Spinal cord (tissue), 10 donors: ENCODE measurements at places on chromosomes 6 and 20.

GRCh38 chr6:150452428-150453243, 83.8 kb downstream of the IYD start:
- DNase-seq: no peak

- DNase-seq: no peak
Measured at GRCh38 chr6:36113703-36114102, 16.6 kb upstream of the MAPK13 start.

DNA sequence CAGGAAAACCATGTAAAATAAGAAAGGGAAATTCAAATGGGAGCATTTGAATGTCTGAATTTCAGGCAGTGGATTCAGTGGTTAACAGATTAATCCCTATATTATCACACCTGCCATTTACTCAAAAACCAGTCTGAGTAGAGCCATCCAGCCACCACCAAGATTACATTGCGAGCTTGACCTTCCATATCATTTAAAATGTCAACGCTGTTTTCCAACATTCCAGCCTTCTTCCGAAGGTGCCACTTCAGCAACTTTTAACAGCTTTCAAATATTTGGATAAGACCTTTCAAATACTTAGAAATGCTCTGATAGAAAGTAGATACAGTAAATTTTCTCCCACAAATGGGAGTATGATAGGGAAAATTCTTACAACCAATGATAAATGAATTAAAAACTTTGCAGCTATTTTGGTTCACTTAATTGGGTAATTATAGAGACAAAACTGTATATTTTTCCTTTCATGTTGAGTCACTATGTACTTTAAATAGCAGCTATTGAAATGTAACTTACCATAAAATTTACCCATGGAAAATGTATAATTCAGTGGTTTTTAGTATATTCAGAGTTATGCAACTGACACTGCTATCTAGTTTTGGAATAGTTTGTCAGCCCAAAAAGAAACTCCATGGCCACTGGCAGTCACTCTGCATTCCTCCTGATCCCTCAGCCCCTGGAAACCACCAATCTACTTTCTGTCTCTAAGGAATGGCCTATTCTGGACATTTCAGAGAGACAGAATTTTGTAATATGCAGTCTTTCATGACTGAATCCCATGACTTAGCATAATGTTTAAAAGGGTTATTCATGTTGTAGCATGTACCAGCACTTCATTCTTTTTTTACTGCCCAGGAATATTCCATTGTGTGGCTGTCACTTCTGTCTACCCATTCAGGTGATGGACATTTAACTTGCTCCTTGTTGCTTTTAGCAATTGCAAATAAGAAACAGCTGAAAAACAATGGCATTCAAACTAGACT, 21.5 kb downstream of the EZR start:
- no peak for DNase-seq

- DNase-seq: no peak
Measured at GRCh38 chr6:100447900-100448748, 16.6 kb downstream of the SIM1 start.

- DNase-seq: no peak
Measured at GRCh38 chr6:141848029-141848890, 284.5 kb upstream of the GJE1 start.

GRCh38 chr6:45462190-45463134, 84.7 kb upstream of the SUPT3H start:
- DNase-seq: no peak

DNA sequence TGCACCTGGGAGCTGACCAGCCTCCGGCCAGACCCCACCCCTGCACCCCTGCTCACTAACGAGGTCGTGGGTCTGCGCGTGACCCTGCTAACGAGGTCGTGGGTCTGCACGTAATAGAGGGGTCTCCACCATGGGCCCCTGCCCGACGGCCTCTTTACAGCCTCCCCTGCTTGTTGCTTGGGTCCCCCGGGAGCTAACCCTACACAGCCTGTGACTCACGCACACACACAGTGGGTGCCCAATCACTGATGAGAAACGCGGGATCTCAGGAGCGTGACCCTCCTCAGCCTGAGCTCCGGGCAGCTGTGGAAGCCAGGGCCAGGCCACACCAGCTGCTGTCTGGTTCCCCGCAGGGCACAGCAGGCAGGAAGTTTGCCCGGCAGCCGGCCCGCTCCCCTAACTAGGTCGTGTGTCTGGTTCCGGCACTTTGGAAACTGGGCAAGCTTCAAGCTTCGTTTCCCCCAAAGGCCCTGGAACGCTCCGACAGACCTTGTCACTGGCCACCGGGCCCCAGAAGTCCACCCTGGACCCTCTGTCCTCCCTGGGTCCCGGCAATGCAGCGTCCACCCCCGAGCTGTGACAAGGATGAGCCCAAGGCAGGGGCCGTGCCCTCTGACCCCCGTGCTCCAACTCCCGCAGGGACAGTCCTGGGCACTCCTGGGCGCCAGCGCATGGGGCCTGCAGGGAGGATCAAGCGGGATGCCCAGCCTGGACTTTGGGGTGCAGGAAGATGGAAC, 767 bp downstream of the PTK6 start:
- DNase-seq: no peak

- DNase-seq: peak; percentile 78
Measured at GRCh38 chr6:26556263-26557070, 18.3 kb downstream of the HMGN4 start.

GRCh38 chr6:63352069-63352543, 32.3 kb upstream of the LGSN start:
- no peak for DNase-seq

GRCh38 chr6:119348096-119348747, 1.3 kb downstream of the MAN1A1 start:
- DNase-seq: no peak

DNA sequence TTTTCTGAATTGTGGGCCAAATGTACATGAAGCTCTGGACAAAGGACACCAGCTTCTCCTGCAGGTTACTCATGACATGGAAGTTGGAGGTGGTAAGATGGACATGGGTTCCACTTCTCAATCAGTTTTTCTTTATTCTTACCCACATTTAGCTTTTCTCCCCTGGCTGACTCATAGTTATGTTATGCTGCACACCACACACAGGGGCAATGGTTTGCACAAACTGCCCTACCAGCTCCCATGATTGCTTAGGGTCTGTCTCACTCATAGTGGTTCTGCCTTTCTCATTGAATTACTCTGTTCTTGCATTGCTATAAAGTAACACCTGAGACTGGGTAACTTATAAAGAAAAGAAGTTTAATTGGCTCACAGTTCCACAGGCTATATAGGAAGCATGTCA, 4.5 kb upstream of the CD109 start:
- DNase-seq: no peak

- DNase-seq: peak; percentile 31
Measured at GRCh38 chr20:19688031-19688806, 69.8 kb upstream of the RIN2 start.

DNA sequence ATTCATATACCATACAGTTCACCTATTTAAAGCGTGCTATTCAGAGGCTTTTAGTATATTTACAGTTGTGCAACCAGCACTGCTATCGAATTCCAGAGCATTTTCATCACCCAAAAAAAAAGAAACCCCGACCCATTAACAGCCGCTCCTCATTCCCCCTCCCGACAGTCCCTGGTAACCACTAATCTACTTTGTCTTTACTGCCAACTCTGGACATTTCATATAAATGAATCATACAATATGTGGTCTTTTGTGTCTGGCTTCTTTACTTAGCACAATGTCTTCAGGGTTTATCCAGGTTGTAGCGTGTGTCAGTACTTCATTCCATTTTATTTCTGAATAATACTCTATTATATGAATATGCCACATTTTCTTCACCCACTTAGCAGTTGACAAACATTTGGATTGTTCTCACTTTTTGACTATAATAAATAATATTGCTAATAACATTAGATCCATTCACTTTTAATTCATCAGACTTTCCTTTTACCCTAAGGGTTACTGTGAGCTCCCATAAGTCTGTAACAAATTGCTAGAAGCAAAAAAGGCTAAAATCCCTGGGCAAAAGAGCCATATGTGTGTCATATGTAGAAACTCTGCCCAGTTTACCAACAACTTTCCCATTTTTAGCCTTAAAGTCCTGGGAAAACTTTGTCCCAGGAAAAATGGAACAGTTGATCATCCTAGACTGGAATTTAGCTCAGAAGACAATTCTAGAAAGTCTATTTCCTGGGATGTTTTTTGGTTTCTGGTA, 23.2 kb upstream of the ROS1 start:
- no peak for DNase-seq

- no peak for DNase-seq
Measured at GRCh38 chr6:56927538-56928453, 27.1 kb upstream of the BEND6 start.

GRCh38 chr20:44017905-44018258, 103.2 kb downstream of the TOX2 start:
- no peak for DNase-seq

- DNase-seq: no peak
Measured at GRCh38 chr6:139368661-139369060, 5.8 kb downstream of the CITED2 start.

GRCh38 chr6:139109558-139109957, 25.3 kb upstream of the HECA start:
- no peak for DNase-seq

- no peak for DNase-seq
Measured at GRCh38 chr6:145729887-145730286, 5.4 kb downstream of the EPM2A start.

DNA sequence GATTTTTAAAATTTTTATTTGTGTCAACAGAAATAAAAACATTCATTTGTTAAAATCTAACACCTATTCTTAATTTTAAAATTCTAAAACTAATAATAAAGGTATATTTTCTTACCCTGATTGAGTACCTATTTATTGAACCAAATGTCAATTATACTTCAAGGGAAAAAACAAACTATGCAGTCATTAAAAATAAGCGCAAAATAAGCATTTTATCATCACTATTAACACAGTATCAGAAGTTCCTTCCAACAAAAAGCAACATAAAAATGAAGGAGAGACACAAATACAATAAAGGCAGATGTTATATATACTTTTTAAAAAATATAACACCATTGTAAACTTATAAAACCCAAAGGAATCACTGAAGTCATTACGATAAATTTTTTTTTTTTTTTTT, 52.7 kb downstream of the ZHX3 start:
- DNase-seq: no peak

- peak; percentile 33 for DNase-seq
Measured at GRCh38 chr6:168179133-168179532, 100.1 kb upstream of the FRMD1 start.

DNA sequence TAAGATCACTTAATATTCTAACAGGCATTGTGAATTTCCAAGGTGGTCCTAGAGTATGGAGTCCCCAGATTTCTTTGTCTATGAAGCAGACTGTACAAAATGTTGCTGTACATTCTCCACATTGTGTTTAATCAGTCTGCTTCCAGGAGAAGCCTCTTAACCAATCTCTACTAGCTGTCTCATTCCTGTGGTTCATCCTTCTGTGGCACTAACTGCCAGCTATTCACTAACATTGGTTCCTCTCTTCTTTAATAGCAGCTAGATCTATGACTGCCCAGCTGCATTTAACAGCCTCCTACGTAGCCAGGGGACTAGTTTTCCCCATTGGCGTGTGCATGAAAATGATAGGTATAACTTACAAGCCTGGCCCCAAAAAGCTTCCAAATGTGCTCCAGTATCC, 395.4 kb downstream of the SAMD5 start:
- DNase-seq: no peak

GRCh38 chr6:96760153-96760687, 77.1 kb downstream of the GPR63 start:
- DNase-seq: no peak

GRCh38 chr6:32139590-32139989, 9.5 kb upstream of the FKBPL start:
- no peak for DNase-seq

DNA sequence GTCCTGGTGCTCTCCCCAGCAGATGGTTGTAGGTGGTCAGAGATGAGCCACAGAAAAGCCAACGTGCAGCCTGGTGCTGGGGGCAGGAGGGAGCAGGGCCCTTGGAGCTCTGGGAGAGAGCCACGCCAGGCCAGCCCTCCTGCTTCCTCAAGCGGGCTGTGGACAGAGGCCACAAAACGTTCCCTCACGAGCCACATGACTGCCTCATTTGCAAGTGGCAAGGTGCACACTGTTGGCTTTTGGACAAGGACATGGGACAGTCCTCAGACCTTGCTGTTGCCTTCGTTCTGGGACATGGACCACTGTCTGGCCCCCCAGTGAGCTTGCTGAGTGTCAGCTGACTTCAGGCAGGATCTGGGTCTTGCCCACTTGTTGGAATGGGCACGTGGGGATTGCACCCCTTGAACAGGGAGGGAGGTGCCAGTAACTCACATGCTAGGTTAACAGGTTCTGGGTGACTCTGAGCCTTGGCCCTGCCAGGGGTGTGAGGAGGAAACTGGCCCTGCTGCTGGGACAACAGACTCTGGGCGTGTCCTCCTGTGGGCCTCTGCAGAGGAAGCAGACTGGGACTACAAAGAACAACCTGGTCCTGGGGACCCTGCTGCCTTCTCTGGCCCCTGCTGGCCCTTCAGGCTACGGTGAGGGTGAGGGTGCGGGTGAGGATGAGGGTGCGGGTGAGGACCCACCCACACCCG, 2.6 kb downstream of the SLCO4A1 start:
- DNase-seq: no peak

GRCh38 chr6:170272341-170273065, 18.4 kb downstream of the DLL1 start:
- no peak for DNase-seq

GRCh38 chr6:83893024-83893423, 33.5 kb downstream of the CYB5R4 start:
- DNase-seq: peak; percentile 12

DNA sequence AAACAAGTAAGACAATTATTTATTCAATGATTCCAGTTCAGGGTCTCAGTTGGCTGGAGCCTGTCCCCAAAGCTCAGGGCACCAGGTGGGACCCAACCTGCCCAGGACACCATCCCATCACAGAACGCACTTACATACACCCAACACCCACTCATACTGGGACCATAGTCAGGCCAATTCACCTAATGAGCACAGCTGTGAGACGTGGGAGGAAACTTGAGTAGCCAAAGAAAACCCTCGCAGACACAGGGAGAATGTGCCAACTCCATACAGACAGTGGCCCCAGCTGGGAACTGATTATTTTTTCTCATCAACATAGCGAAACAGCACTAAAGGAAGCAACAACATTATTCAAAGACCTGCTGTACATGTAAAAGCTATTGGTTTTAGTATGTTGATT, 58.6 kb upstream of the DOK5 start:
- DNase-seq: no peak

- DNase-seq: no peak
Measured at GRCh38 chr6:110799189-110799588, 16.1 kb downstream of the CDK19 start.

- no peak for DNase-seq
Measured at GRCh38 chr6:170072246-170072645, 218.6 kb downstream of the DLL1 start.
